ENCODE measurements at places on chromosomes 11 and 22.

DNA sequence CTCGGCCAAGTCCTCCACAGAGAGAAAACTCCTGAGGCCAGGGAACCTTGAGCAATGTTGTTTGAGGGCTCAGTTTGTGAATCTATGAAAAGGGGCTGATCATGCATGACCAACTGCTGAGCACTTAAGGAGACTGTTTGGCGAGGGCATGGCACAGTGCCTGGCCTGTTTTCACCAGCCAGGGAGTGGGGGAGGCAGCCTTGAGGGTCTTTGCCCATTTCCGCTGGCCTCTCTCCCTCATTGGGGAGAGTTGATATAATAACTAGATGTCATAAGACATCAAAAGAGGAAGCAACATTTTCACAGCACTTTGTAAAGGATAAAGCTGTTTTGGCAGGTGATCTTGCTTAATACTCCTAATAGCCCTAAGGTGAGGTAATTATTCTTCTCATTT is 110.6 kb downstream of the TP53I11 start:
- DNase-seq = no peak

- DNase-seq = no peak
Observed at GRCh38 chr11:73189315-73189714, 28.8 kb upstream of the P2RY2 start.

DNA sequence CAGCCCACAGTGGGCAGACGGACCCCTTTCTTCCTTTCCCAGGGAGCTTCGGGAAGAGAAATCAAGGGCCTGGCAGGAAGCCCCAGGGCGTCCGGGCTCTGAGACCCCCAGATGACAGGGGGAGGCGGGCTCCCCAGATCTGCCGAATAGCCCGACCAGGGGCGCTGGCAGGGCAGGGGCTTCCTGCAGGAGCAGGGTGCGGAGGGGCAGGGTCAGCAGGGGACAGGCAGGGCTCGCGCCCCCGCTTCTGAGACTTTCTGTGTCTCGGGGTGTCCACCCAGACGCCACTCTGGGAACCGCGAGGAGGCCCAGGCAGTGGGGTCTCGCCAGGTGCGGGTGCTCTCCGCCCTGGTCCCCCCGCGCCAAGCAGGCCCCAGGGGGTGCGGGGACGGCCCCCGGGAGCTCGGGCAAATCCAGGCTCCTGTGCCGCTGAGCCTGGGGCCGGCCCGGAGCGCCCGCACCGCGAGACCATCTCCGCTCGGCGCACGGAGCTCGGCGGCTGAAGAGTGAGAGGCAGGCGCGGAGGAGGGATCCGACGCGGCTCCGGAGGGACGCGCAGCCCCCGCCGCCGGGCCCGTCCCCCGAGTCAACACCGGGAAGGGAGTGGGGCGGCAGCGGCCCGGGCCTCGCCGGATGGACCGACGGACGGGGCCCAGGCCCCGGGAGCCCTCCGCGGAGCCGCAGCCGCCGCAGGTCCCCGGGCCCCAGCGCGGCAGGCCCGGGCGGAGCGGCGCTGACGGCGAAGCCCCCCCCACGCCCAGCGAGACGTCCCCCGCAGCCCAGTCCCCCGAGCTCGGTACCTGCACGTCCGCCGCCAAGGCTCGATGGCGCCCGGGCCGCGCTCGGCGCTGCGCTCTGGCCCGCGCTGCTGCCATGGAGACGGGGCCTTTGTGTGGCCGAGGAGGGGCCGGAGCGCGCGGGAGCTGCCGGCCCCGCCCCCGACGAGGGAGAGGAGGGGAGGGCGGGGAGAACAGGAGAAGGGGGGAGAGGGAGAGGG is at the start of gene PLXNB2:
TSS of gene PLXNB2 (minus strand) at position 894 of the 997 bp plus-strand sequence. CDS start 17,062 bp downstream, outside the sequence.
- DNase-seq = no peak

DNA sequence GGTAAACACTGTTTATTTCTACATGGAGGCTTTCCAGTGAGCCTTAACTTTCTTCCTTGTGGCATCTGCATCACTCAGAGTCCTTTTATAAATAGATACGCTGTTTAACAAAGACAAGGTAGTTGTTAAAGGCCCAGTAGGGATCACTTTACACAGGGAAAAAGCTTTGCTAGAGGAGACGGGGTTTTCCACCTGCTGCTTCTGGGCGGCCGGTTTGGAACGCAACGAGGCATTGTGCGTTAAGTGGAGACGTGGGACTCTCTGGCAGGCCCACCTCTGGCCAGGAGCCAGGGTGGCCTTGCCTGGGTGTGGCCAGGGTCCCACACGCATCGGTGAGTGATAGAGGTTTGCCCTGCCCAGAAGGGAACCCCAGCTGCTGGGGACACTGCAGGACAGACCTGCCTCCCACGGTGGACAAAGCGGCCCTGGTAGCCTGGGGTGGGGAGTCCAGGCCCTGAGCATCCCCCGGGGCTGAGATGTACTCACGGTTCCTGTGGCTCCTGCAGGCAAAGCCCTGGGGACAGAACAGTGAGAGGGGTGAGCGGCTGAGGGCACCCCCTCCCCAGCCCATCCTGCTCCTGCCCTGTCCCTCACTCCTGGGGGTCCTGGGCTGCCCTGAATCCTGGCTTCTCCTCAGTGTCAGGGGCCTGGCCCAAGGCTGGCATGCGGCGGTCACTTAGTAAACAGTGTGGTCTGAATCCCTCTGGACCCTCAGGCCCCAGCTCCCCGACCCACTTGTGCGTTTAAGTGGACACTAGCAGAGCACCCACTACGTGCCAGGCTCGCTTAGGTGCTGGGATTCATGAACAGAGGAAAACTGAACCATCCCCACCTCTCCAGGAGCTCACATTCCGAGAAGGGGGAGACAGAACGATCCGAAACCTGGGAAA is 4.2 kb downstream of the IL17REL start:
- no peak for DNase-seq

DNA sequence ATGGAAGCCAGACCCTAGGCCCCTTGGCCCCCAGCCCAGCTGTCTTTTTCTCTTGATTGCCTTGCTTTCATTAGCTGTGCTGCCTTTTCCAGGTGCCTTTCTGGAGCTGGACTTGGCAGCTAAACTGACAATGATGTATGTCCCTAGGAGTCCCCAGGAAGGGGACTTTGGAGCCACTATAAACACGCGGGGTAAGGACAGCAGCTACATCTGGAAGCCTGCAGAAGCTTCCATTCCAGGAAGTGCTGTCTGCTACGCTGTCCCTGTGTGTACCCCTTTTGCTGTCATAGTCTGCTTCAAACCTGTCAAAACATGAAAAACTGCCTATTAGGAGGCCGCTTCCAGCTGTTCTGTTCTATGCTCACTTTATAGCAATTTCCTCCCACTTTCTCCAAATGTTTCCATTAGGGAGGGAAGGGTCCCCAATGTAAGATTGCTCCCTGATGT is 153.3 kb upstream of the RAG2 start:
- no peak for DNase-seq

- DNase-seq = no peak
Observed at GRCh38 chr22:44603767-44604166, 98.2 kb upstream of the PRR5 start.

GRCh38 chr22:17601031-17601430 is 27.5 kb downstream of the ATP6V1E1 start:
- DNase-seq = no peak

DNA sequence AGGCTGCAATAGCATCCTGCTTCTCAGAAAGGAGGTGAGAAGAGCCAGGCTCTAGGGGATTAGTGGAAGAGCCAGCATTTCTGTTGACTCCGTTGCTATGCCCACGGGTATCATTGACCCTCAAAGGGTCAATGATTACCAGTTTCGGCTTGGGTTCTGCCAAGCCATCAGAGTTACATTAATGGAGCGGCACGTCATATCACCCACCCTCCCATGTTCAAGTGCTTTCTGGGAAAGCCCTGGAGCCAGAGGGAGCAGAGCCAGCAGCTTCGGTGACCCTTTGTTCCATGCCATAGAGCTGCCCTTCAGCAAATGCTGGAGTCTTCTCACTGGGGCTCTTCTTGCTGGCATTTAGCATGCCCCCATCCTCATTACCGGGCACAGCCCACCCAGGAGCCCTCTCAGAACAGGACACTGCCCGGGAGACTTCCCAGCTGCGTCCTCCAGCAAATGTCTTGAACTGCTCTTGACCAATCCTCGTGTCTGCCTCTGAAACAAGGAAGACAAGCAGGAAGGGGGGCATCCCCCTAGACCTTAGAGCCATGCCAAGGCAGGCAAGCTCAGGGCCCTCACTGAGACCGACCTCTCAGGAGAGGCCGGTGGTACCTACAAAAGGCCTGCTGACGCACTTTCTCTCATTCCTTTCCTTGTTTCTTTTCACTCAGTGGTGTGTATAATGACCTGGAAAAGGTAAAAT is 14.6 kb downstream of the KCNJ1 start:
- no peak for DNase-seq

- DNase-seq = no peak
Observed at GRCh38 chr22:44995105-44995514, 14.7 kb downstream of the PHF21B start.

- DNase-seq = no peak
Observed at GRCh38 chr11:17922416-17922788, 90.4 kb downstream of the SERGEF start.

GRCh38 chr11:102295045-102295444 is 22.2 kb upstream of the BIRC3 start:
- no peak for DNase-seq

- no peak for DNase-seq
Observed at GRCh38 chr11:28822576-28822975, 714.4 kb downstream of the METTL15 start.

DNA sequence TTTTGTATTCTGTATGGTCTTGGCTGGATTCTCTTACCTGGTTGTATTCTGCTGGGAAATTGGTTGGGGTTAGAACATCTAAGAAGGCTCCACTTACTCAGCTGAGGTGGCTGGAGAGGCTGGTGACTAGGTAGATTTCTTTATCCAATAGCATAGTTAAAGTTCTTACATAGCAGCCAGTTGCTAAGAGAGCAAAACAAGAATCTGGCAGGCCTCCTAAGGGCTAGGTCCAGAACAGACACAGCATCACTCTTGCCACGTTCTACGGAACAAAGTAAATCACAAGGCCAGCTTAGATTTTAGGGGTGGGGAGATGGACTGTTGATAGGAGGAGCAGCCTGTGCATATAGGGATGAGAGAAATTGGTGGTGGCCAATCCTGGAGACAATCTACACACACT is 141.3 kb upstream of the CCDC90B start:
- no peak for DNase-seq

- no peak for DNase-seq
Observed at GRCh38 chr11:85939099-85940015, 84.2 kb downstream of the CCDC83 start.

DNA sequence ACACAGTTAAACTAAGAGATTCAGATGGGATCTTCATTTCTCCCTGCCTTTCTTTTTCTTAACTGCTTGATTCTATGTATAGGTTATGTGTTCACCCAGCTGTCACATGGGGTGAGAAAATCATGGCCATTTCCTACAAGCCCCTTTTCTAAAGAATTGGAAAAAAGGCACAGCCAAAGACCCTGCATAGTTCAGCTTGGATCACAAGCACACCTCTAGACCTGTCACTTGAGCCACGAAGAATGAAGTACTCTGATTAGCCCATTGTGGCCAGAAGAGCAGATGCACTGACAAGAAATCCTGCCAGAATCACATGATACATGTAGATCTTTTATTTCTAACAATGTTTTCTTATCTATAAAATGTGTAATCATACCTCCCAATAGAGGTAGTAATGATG is 69.7 kb downstream of the RAB38 start:
- no peak for DNase-seq

GRCh38 chr11:46003572-46003971 is 81.1 kb downstream of the LARGE2 start:
- no peak for DNase-seq

- DNase-seq = no peak
Observed at GRCh38 chr11:3177931-3178330, 12.8 kb upstream of the OSBPL5 start.

GRCh38 chr22:22366537-22366936 is 122.0 kb downstream of the VPREB1 start:
- DNase-seq = no peak

DNA sequence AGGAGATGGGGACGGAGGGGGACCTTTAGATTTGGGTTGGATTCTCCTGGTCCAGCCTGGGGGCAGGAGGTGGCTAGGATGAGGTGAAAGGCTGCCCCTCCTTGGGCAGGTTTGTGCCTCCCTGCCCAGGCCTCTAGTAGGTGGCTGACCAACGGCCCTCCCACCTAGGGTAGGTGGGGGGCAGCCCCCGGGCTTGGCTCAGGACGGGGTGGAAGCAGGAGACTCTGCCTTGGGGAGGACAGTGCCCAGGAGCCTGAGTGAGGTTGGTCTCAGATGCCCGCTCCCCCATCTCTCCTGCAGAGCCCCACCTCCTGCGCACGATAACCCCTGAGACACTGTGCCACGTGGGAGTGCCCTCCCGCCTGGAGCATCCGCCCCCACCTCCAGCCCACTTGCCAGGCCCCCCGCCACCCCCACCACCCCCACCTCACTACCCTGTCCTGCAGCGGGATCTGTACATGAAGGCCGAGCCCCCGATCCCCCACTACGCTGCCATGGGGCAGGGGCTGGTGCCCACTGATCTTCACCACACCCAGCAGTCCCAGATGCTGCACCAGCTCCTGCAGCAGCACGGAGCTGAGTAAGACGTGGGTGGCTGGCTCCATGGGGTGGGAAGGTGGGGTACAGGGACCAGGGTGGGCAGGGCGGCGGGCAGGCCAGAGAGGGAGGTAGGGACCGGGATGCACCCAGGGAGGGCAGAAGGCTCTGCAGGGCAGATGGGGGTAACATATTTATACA is 17.7 kb downstream of the MYRF start:
- no peak for DNase-seq

DNA sequence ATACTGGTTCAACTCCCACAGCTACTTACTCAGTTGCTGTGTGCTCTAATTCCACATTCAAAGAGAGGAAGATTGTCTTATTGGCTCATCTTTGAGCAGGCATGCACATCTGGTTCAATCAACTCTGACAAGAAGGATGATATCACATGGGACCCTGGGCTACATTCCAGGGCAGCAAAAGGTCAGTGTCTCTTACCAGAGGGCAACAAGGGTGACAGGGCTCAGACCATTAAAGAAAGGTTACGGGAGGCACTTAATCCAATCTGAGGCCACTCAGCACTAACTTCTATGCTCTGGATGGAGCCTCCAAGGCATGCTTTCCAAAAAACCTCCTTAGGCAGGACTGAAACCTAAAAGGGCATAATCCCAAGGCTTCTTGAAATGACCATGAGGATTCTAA is 549.4 kb upstream of the API5 start:
- DNase-seq = no peak

- DNase-seq = no peak
Observed at GRCh38 chr22:41075946-41076345, 16.4 kb upstream of the EP300 start.

GRCh38 chr22:25334162-25334490 is 114.7 kb downstream of the CRYBB2 start:
- DNase-seq = no peak

- DNase-seq = no peak
Observed at GRCh38 chr11:36343436-36343835, 47.3 kb downstream of the PRR5L start.

- no peak for DNase-seq
Observed at GRCh38 chr22:20519558-20519957, 12.1 kb downstream of the MED15 start.

- DNase-seq = no peak
Observed at GRCh38 chr11:6284250-6284649, 24.6 kb downstream of the CCKBR start.
